NCI-H2107 (cell line): ENCODE measurements at places on chromosomes 5 and 9.

- no peak for DNase-seq
Measured at GRCh38 chr9:78778318-78778717, 481.4 kb downstream of the PSAT1 start.

DNA sequence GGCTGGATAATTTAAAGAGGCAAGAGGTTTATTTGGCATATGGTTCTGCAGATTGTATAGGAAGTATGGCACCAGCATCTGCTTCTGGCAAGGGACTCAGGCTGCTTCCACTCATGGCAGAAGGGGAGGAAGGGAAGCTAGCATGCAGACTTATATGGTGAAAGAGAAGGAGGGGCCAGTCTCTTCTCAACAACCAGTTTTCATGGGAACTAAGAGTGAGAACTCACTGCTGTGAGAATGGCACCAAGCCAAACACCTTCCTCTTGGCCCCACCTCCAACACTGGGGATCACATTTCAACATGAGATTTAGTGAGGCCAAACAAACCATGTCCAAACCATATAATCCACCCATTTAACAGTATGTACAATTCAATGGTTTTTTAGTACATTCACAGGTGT, 113.3 kb upstream of the SHB start:
- no peak for DNase-seq

- no peak for DNase-seq
Measured at GRCh38 chr5:158754018-158754514, 345.6 kb downstream of the EBF1 start.

GRCh38 chr9:93130861-93131481, 3.1 kb downstream of the NINJ1 start:
- no peak for DNase-seq

DNA sequence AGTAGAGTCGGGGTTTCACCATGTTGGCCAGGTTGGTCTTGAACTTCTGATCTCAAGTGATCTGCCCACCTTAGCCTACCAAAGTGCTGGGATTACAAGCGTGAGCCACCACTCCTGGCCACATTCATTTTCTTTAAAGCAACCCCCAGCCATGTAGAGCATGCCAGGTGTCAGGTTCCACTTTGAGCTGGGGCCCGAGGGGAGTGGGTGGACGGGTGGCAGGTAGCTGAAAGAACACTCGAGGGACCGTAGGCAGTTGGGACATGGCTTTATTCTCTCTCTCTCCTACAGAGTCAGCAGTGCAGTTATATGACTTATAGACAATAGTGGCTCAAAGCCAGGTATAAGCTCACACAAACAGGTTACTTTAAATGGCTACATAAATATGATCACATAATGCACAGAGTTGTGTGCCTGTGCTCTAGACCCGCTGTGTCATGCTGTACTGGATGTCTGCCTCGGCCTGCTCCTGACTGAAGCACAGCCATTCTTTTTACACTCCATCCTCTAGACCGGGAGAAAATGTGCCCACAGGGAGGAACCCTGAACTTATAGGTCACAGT, 60.5 kb upstream of the FAM120A start:
- peak; percentile 7 for DNase-seq

GRCh38 chr9:30299126-30299780, 2085.2 kb upstream of the ACO1 start:
- no peak for DNase-seq

DNA sequence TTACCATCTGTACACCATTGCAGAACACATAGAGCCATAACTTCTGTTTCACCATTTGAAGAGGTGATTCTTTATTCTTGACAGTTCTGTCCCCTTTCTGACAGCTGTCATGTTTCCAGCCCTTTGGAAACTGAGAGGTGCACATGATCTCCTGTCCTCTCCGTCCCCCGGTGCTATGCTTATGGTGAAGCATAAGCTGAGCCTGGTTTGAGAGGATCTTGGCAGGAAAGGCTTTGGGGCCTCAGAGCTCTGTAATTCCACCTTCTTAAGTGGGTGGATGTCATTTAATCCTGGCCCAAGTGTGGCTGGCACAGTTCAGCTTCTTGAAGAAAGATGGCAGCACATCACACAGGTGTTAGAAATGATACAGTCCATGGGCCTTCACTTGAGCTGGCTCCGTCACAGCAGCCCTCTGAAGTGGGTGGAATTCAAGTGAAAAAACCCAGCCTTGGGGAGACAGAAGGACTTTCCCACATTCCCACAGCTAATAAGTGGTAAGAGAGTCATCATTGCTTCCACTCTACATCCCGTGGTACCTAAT, 30.7 kb upstream of the GRPEL2 start:
- DNase-seq = no peak

DNA sequence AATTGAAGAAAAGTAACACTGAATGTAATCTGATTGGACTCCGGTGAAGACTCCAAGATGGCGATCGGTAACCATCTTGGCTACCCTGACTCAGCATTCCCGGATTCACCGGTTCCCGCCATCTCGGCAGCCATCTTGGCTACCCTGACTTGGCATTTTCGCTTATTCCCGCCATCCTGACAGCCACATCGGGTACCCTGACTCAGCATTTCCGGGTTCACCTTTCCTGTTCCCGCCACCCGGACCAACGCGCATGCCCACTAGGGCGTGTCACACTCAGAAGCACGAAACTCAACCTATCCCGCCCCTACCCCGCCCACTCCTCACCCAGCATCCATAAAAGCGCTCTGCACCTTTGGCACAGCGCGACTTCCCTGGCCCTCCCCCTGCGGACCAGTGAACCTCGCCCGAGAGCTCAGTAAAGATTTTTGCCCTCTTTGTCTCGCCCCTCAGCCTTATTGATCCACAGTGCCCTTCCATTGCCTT, 17.2 kb downstream of the SPTLC1 start:
- DNase-seq = no peak

DNA sequence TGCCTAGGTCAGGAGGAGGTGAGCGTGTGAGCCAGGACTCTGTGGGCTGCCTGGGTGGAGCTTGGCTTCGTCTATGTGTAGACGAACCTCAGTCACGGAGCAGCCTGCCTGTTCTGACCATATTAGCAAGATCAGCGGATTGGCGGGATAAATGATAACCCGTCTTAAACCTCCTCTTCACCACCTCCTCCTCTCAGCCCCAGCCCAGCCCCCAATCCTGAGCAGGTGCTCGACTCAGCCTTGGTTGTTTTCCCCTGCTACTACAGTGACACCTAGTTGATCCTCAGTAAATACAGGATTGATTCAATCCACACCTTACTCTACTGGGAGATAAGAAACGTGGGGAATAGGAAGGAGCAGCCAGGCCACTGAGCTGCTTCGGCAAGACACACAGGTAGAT, 286.1 kb downstream of the IRX2 start:
- DNase-seq = no peak

GRCh38 chr9:116639251-116639741, 47.8 kb upstream of the TRIM32 start:
- no peak for DNase-seq

DNA sequence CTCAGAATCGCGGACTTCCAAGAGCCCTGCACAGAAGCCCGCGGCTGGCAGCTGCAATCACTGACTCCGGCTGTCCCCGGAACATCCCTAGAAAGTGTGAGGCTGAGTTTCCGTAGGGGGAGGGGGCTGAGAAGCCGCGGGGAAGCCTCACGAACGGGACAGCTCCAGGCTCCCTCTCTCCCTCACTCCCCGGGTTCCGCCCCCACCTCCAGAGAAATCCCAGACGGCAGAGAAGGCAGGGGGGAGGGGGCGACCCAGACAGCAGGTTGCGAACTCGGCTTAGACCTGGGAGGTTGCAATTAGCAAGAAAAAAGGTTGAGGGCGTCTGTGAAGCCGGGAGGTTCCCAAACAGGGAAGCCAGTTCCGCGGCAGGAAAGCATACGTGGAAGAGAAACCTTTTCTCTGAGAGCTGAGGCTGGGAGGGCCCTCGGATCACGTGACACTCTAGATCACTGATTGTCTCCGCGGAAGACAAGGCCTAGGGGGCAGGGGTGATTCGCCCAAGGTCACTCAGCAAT, 73.8 kb upstream of the CPLX2 start:
- DNase-seq = peak; percentile 44

DNA sequence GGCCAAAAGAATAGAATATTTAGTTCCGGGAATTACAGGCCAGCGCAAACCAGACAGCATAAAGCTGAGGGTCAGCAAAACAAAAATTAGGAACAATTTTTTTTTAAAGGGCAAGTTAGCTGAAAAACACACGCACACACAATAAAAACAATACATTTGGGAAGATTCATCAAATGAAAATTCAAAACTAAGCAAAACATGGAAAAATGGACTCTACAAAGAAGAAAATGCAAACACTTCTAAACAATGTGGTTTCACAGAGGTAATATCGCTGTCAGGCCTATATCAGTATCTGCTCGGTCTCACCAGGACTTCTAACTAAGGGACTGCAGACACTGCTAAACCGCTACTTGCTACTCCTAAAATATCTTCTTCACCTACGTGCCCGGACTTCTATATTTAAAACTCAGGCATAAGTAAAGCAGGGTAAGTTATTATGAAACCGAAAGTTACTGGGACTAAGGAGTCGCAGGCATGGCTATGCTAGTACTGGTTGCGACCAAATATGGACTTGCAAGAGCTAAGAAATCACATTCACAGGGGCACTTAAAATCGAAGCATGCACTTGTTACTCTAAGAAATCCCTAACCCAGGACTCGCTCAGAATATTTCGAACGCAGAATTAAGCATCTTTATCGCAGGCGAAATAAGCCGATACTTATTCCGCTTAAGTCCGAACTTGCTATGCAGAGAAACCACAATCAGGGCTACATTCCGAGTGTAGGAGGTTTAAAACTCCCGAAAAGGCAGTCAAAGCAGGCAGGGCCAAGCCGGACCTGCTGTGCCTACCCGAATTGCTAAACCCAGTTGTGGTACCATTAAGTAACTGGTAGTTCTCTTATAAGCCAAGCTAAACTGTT, 2.3 kb downstream of the ANXA2R start:
- no peak for DNase-seq

- no peak for DNase-seq
Measured at GRCh38 chr9:5832071-5832537, 813 bp downstream of the ERMP1 start.

DNA sequence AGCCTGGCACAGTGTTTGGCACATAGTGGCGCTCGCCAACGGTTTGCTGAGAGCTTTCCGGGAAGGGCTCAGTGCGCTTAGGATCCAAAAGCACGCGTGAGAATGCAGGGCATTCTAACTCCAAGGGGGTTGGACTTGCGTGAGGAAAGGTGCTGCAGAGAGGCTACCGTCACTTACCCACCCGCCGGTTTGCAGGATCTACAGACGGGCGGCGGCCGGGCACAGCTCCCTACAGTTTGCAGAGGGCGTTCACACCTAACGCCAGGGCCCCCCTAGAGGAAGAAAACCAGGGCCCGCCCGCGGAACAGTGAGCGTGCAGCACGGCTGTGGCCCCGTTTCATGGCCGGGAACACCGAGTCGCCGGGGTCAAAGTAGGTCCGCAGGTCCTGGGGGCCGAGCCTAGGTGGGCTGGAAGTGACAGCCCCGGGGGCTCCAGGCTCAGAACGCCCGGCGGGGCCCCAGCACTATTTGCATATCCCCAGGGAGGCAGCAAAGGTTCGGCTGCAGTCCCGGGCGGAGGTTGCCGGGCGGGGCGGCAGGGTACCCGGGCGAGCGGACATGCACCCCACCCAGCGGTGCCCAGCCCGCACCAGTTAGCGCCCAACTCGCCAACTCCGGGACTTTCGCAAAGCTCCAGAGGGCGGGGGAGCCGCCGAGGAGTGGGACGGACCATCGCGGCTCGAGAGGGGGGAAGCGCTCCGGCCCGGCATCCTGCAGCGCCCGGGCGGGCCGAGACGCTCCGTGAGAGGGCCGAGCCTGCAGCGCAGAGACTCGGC, 526 bp upstream of the GALNT10 start:
- no peak for DNase-seq

DNA sequence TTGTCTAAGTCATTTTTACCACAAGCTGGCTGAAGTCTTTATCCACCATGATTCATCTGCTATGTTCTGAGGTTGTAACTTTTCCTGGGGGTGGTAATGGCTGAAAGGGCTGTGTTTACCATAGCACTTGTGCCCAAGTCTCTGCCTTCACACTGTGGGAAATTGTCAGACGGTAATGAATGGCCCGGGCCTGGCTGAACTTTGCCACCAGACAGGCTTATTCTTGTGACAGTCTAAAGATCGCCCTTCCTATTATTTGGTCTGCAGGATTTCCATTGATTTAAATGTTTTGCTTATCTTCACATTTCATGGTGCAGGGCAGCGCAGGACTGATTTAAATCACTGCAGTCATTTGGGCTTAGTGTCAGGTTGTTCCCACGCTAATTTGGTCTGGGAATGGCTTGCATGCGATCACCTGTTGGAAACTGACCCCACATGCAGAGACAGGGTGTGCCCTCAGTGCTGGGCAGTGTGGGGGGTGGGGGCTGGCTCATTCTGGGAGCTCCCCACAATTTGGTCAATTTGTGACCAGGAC, 109.3 kb upstream of the ICE1 start:
- no peak for DNase-seq

DNA sequence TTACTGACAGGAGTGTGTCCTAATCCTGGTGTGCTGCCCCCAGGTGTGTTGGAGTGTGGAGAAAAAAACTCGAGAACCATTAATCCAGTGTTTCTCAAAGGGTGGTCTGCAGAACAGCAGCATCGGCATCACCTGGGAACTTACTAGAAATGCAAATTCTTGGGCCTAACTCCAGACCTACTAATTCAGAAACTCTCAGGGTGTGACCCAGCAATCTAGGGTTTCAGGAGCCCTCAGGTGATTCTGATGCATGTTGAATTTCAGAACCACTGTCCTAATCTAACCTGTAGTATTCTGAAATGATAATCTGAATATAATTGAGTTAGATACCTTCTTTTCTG, 30.0 kb upstream of the IL6ST start:
- DNase-seq = no peak

- no peak for DNase-seq
Measured at GRCh38 chr5:140261403-140262171, 41.3 kb downstream of the PFDN1 start.

DNA sequence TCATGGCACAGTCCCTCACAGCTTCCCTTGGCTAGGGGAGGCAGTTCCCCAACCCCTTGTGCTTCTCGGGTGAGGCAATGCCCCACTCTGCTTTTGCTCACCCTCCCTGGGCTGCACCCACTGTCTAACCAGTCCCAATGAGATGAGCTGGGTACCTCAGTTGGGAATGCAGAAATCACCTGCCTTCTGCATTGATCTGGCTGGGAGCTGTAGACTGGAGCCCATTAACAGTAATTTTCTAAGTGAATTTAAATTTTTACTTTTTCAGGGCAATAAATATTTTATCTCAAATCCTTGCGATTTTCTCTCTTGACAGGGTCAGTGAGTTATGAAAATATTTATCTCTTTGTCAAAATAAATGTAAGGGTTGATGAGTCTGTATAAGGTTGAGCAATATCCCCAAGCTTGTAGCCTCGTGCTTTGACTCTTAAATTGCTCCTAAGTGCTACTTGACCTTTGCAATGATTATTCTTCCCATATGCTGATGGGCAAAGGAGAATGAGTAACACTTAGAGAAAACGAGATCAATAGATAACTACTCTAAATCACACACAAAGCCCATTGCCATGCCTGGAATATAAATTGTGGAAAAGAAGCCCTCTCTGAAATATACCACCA, 82.1 kb upstream of the MOCS2 start:
- no peak for DNase-seq

GRCh38 chr9:71072587-71072986, 48.8 kb downstream of the TRPM3 start:
- no peak for DNase-seq
